Skeletal muscle tissue (tissue), 5 donors: ENCODE measurements at places on chromosomes 12 and 14. TPM values are rescaled to one million over a fixed set of nuclear protein-coding genes. Genes with fewer than 3 reads are reported as not detected.

The STYK1 gene
- total RNA-seq, result not detected

The MRPL51 gene
- total RNA-seq, result 141 TPM

The BIN2 gene
- 3.1 TPM for total RNA-seq

The SDR9C7 gene
- not detected for total RNA-seq

The VIPAS39 gene
- total RNA-seq, result 41.2 TPM

The RNFT2 gene
- 1.0 TPM for total RNA-seq

The COQ10A gene
- 12.0 TPM for total RNA-seq

The PTPN11 gene
- 34.4 TPM for total RNA-seq

The LUM gene
- total RNA-seq, result 396 TPM

The CLEC9A gene
- total RNA-seq, result not detected

The DEGS2 gene
- total RNA-seq, result 0.52 TPM
